NCI-H1694 treated with DMSO at 0.1 percent for 48 hours (cell line): ENCODE measurements at places on chromosomes 12 and 14.

- no peak for DNase-seq
These were observed 56.9 kb upstream of the CORO1C start for GRCh38 chr12:108788076-108788782.

DNA sequence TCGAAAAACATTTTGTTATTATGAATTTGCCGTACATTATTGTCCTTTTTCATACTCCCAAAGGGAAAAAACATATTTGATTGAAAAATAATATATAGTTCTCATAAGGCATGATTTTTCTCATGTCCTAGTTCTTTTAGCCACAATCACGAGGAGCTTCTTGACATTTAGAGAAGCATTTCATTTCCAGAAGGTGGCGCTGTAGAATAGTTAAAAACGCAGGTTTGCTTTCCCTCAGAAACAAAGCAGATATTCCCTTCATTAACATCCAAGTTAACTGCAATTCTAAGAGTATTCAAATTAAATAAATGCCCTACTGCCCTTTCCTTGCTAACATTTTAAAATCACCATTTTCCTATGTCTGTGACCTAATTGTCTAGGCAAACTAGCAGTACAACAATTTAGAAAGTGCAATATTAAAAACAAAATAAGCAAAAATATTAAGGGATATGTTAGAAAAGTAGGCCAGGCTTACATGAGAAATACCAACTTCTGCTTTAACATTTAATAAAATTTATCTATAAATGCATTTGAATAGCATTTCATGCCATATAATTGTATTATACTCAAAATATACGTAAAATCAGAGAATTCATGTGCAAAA lies 10.9 kb upstream of the PIK3C2G start:
- peak; percentile 81 for DNase-seq

- DNase-seq: no peak
These were observed 157.0 kb downstream of the ASCL1 start for GRCh38 chr12:103114296-103115055.

DNA sequence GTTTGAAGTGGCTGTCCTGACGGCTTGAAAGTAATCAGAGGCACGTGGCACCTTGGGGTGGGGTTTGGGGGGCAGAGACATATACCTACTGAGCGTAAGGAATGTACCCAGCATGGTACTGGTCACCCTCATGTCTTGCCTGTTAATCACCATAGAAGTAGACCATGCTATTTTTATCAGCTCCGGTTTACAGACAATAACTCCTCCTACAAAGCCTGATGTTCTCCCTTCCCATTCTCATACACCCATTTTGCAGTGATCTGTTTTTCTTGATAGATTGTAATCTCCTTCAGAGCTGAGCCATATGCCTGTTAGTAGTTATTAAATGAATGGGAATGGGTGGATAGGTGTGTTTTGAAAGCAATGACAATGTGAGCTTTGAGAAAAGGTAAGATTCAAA lies 10.5 kb downstream of the EVL start:
- no peak for DNase-seq

- DNase-seq: no peak
These were observed 2.4 kb downstream of the RILPL1 start for GRCh38 chr12:123531091-123531490.

GRCh38 chr14:92677087-92677668 lies 71.2 kb downstream of the LGMN start:
- DNase-seq: no peak

DNA sequence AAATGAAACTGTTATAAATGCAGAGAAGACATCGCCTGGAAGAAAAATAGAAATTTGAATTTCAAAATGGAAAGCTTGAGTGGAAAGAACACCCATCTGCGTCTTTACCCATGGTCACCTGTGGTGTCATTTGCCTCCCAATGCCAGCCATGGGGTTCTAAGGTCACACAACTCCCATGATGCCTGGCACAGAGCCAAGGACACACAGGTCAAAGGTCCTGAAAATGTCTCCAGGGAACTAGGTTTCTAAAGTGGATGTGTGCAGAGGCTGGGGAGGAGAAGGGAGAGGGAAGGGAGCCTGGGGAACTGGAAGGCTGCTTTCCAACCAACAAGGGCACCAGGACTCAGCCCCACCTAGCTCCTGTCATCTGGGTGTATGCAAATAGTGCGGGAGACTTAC lies 724.0 kb upstream of the TMEM132C start:
- no peak for DNase-seq

DNA sequence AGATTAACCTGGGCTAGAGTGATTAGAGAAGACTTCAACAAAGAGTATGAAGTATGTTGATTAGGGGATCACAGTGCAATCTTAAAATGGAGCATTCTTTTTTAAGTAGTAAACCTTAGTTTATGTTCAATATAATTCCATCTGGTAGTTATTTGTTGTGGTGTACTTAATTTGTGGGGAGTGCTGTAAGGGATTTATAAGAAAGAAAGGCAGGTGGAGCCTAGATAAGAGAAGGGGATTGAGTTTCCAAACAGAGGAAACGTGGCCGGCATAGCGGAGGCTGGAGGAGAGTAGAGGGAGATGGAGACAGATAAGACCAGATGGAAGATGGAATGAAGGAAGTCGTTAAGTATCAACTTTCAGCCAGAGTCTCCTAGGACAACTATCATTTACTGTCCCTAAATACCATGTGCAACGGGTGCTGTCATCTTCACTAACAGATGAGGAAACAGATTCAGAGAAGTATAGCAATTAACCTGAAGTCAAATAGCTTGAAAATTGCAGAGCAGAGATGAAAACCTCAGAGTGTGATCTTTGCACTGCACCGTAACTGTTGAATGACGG lies 38.1 kb downstream of the GOLGA5 start:
- DNase-seq: no peak

DNA sequence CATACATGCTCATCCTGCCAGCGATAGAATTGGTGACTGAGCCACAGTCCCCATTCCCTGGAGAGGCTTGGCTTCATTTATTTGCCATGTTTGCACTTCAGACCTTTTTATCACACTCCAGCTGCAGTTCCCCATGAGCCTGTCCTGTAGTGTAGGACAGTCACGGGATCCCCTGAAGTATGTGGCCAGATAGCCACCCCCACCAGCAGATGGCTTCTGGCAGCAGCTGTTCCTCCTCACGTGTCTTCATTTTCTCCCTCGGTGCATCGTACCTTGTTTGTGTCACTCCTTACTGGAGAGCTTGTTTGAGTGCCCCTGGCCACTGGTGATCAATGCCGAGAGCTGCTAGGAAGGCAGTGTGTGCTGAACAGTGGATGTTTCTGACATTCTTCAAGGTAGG lies 40.2 kb downstream of the UBE3B start:
- no peak for DNase-seq

- no peak for DNase-seq
These were observed 57.2 kb upstream of the PELI2 start for GRCh38 chr14:56061051-56061450.

DNA sequence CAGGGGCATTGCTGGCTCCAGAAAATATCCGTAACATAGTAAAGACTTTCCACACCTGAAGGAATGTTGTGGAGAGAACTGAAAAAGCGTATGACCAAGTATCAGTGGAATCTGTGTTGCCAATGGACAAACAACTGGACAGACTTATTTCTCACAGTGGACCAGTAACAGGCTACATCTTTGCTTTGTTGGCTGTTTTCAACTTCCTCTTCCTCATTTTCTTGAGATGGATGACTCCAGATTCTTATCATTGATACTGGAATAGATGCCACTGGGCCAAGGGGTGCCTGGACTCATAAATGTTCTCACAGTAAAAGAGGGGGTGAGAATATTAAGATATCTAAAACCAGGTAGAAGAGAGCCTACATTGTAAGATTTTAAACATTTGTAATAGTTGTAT lies 6.4 kb downstream of the GAS2L3 start:
- no peak for DNase-seq

DNA sequence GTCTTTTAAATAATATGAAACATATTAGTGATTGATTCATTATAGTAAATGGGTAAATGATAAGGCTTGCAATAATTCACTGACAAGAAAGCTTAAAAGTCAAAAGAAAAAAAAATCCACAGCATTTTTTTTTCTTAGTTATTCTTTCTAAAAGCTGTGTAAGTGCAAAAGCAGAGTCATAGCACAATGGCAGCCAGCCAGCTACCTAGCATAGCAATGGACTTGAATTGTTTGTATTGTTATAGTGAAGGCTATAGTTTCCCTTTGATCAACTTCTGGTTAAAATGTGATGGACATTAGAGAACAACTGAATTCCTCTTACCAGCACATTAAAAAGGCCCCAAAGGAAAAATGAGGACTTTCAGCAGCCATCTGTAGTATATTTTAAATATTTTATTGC lies 232.1 kb downstream of the NAV3 start:
- DNase-seq: no peak

GRCh38 chr12:102043928-102044327 lies 17.9 kb downstream of the WASHC3 start:
- no peak for DNase-seq

DNA sequence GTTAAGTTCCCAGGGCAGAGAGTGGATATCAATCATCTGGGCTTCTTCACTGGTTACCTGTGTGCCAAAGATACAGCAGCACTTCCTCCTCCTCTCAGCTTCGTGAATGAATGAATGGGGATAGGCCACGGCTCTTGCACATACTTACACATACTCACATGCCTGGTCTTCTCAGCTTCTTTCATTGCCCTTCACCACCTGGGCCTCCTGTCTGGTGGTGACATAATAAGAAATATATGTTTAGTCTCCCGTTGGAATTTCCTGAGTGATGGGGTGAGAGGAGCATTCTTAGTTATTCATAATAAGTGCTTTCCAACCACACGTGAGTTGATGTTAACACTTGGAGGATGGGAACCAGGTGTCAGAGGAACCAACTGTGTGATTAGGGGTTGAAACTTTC lies 268.1 kb upstream of the RMST start:
- DNase-seq: no peak

GRCh38 chr14:46051796-46052195 lies 599.8 kb downstream of the RPL10L start:
- no peak for DNase-seq

DNA sequence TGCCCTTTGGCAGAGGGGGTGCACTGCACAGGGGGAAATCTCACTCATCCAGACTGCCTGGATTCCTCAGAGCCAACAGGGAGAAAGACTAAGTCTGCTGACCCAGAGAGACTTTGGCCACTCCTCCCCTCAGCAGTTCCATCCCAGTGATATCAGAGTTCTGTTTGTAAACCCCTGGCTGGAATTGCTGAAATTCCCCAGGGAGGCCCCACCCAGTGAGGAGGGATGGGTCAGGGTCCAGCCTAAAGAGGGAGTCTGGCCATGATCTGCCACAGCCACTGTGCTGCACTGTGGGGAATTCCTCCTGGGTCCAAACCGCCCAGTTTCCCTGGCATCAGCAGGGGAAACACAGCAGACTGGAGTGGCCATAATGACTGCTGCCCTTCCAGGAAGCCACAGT lies 54.9 kb upstream of the USP15 start:
- DNase-seq: no peak

DNA sequence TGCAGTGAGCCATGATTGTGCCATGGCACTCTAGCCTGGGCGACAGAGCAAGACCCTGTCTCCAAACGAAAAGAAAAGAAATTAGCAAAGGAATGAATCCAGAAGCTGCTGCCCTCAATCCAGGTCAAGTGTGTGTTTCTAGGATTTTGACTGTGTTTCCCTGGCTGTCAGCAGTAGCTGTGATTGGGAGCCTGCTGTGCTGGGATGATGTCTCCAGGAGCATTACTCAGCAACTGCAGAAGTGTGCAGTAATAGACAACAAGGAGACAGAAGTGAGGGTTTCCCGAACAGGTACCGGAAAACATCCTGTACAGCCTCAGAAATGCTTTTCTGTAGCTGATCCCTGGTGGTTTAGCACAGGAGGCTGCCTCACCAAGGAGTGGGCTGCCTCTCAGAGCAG lies 492.5 kb downstream of the FUT8 start:
- no peak for DNase-seq
